ENCODE measurements at places on chromosomes 7 and 10.

GRCh38 chr10:80108576-80109239 lies 23.8 kb upstream of the PLAC9 start:
- no peak for DNase-seq

DNA sequence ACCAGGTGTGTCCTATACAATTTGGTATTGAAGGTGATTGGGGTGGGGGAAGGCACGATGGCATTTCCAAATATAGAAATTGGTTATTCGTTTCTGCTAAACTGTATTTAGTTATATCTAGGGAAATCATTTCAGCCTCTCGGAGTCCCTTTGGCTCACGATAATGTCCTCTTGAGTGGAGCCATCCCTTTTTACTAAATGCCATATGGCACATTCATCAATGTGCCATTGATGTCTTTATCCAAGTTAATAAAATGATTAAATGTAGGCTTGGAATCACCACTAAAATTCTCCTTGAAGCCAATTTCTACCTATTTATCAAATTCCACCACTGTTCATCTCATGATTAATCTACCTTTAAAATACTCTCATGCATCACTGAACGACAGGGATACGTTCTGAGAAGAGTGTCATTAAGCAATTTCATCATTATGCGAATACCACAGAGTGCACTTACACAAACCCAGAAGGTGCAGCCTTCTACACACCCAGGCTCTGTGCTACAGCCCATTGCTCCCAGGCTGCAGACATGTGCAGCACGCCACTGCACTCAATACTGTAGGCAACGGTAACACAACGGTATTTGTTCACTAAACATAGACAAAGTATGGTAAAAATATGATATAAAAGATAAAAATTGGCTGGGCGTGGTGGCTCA lies 219.2 kb upstream of the C7orf33 start:
- no peak for DNase-seq

GRCh38 chr10:114571316-114571999 lies 86.6 kb downstream of the ABLIM1 start:
- no peak for DNase-seq

- DNase-seq: no peak
These were observed 7.4 kb downstream of the HK1 start for GRCh38 chr10:69285699-69286098.

GRCh38 chr10:56928714-56929113 lies 567.7 kb upstream of the ZWINT start:
- DNase-seq: no peak

GRCh38 chr10:69329721-69330178 lies 51.5 kb downstream of the HK1 start:
- no peak for DNase-seq

- DNase-seq: no peak
These were observed 23.6 kb upstream of the GATAD1 start for GRCh38 chr7:92423710-92424131.

DNA sequence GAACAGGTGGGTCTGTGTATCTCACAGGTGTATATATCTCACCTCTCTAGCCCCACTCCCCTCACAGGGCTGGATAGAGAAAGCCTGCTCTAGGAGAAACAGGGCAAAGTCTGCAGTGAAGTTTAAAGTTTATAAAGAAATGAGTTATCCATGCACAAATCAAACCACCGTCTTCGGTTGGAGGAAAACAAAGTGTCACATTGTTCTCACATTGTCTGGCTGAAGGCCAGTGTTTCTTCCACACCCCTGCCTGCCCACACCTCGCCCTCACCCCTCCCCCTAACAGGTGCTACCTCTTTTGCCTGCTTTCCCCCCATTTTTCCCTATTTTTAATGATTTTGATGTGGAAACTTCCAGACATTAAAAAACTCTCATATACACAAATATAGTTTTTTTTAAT lies 25.8 kb downstream of the AQP1 start:
- DNase-seq: no peak

DNA sequence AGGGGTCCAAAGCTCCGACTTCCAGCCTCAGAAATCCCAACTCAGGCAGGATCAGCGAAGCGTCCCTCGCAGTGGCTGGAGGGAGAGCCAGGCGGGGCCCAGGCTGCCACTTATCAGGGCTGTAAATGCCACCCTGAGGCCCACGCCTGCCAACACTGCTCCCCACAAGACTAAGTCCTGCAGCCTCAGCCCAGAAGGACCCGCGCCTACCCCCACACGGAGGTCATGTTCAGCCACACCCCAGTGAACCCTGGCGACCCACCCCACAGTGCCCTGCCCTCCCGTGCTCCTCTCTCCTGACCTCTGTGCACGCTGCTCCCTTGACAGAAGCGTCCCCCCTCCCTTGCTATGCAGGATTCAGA lies 3.2 kb downstream of the PSMG3 start:
- peak; percentile 12 for DNase-seq

DNA sequence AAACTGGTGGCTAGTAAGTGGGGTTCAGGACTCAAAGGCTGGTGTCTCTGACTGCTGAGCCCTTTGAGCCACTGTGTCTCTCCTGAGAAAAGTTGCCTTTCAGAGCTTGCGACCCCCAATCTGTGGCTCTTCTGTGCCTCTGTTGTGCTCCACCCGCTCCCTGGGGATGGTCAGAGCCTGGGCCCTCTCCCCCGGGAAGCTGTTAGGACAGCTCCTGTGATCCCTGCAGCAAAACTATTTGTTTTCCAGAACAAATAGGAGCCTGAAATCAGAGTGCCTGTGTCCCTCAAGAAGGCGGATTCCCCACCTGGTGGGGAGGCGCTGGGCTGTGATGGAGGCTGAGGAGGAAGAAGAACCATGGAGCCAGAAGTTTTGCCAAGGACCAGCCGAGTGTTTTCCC lies 56.4 kb upstream of the MXI1 start:
- no peak for DNase-seq

DNA sequence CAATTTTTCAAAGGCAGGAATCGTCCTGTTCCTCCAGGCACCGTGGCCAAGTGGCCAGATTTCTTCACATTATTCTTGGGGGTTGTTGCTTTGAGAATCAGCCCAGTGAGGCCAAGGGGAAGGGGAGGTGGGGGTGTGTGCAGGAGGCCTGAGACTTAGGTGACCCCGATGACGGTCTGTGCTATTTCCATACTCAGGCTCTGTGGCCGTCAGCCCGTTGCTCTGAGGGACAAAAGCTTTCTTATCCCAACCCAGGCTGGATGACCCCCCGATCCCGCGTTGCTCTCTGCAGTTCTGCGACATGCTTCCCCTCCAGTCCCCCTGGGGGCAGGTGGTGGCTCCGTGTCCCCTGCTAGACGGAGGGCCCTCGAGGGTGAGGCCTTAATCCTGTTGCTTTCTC lies 14.2 kb downstream of the DOCK1 start:
- no peak for DNase-seq

- DNase-seq: no peak
These were observed 11.3 kb upstream of the TRPV6 start for GRCh38 chr7:142896741-142897379.

- DNase-seq: peak; percentile 23
These were observed 23.3 kb downstream of the WDR86 start for GRCh38 chr7:151386301-151387160.

DNA sequence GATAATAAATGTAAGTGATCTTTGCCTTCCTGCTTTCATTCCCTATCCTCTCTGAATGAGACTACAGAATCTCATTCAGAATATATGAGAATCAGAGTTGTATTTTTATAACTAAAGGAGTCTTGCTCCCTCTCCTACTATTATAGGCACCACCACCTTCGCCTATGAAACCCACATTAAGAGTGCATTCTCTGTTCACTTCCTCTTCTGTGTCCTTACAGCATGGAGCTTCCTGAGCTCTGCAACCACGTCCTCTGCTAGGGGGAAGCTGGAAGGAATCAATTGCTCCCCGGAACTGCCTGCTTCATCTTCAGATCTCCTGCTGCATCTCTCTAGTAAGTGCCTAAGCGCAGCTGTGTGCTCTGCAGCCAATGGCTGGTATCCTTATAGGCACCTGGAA lies 820.7 kb downstream of the GRID1 start:
- no peak for DNase-seq

GRCh38 chr7:108452707-108453106 lies 3.5 kb downstream of the NRCAM start:
- no peak for DNase-seq

DNA sequence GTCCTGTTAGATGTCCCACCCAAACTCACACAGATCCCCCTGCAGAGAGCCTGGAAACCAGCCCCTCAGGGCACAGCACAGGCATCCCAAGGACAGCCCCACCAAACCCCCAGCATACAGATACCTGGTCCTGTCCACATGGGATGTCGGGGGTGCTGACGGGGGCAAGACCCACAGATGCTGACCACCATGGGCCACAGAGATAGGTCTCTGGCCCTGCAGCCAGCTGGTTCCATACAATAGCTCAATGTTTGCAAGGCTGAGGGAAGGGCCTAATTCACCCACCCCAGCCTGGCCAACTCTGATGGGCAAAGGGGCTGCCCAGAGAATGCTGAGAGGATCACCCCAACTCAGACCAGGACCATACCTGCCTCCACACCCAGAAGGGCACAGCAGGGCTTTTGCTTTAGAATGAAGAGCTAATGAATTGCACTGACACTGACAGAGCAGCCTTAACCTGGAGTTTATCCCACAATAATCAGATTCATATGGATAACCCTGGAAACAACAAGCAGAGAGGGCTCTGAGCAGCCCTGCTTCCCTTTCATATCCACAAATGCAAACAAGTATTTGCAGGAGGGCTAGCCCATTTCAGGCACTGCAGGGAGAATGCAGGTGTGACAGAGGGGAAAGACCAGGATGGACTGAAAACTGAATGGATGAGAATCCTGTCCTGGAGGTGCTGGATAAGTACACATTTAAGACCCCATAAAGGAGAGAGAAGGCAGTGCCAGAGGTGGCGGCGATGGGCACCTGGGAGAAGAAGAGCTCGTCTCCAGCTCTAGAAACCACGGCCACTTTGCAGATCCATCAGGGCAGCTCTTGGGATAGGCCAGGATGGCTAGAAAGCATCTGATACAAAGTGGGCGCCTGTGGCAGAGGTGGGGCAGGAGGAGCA lies 126.7 kb downstream of the TNS3 start:
- no peak for DNase-seq

DNA sequence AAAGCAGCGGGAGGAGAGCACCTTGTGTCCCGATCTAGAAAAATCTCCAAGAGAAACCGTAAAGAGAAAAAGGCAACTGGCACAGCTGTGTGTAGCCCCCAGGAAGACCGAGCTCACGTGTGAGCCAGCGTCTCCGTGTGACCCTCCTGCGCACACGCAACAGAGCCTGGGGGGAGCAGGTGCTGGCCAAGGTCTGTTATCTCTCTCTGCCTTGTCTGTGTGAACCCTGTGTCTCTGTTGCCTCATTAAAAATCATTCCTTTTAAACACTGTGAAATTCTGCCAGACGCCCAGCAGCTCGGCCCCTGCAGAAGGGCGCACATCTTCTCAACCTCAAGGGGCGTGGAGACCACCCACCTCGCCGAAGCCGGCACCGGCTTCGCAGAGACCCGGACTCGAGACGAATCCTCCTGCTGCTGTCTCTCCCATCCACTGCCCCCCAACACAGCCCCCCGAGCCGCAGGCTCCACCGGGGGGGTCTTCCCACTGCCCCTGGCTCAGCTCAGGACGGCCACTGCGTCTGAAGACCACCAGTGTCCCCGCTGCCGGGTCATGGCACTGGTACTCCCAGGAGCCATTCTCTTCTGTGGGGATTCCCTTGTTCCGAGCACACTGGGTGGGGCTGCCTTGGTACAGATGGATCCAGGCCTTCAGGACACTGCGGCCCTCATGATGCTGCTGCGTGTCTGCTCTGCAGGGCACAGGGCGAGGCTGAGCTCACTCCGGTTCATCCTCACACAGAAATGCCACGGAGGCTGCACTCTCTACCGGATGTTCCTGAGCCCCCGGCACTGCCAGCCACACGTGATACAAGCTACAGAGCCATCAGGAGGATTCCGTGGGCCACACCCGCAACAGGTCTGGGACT lies 94.3 kb upstream of the DNAAF5 start:
- DNase-seq: no peak

GRCh38 chr7:16708980-16709379 lies 44.6 kb upstream of the TSPAN13 start:
- DNase-seq: no peak

- no peak for DNase-seq
These were observed 1.1 kb downstream of the TMEM273 start for GRCh38 chr10:49187044-49187484.

DNA sequence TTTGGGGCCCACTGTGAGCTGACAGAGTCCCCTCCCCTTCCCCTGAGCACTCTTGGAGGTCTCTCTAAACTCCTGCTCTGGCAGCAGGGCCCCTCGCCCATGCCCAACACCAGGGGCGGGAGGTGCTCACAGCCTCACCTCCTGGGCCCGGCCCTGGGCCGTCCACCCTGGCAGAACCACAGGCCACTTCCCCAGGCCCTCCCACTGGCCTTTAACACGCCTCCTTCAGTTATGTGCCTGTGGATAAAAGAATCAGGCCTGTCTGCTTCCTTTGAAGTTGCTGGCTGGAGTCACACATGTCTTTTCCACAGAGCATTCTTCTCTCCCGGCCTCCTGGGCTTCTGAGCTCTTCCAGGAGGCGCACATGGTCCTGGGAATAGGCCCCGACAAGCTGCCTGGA lies 10.2 kb downstream of the MYL10 start:
- no peak for DNase-seq

DNA sequence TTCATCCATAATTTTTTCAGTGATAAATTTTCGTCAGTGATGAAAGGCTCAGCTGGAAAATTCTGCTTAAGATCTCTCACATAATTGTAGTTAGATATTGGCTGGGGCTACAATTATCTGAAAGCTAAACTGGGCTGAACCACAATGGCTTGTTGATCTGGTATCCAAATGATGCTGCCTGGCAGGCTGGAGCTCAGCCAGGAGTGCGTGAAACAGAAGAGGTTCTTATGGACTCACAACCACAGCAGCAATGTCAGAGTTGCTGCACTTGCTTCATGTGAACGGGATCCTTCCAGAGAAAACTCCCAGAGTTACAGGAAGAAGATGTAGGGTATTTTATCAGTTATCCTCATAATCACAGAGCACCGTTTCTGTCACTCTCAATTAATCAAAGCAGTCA lies 533.2 kb upstream of the POM121L12 start:
- DNase-seq: no peak

GRCh38 chr10:133455196-133455595 lies 1.5 kb downstream of the SCART1 start:
- no peak for DNase-seq

DNA sequence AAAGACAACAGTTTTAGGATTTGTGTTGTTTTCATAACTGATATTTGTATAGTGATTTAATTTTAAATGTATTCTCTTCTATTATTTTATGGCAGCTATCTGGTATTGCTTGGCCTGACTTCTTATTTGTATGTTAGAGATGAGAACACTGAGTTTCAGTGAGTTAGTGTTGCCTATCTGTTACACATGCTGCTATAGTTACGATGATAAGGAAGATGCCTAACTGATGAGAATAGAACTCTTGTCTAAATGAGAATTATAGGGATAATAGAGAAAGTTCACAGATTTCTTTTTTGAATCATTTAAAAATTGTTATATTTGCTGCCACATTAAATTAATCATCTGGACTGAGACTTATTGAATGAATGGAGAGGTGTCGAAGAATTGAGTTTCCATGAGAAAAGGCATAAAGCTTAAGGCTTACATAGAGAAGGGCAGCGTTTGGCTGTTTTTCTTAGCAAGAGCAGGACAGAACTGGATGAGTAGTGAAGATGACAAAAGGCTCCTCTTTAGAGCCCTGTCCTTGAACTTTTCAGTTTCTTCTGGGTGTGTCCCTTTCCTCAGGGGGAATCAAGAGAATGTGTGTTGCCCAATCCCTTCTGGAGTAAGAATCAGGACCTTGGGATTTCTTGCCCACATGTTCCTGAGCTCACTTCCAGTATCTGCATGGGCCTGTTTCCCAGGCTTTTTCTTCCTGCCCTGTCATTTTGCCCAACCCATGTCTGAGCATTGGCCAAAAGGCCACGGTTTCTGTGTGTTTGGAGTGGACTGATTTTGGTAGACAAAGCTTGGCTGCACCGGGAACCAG lies 195.6 kb upstream of the CSTF2T start:
- DNase-seq: no peak

Measured in 8988T (cell line).